ENCODE measurements at places on chromosomes 6 and 20.

DNA sequence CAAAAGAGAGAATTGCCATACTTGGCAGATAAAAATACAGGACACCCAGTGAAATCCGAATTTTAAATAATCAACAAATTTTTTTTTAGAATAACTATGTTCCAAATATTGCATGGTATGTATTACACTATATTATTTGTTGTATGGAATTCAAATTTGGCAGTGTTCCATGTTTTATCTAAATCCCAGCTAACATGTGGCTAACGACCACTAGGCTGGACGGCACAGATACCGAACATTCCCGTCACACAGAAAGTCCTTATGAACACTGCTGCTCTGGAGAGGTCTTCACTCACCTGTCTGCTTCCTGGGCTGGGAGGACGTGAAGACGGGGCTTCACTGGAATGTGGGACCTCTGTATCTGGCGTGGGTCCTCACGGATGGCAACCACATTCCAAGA lies 32.8 kb downstream of the SNX5 start:
- no peak for DNase-seq

- no peak for DNase-seq
These were observed 523.4 kb downstream of the TENT5A start for GRCh38 chr6:81228912-81229555.

- DNase-seq: peak; percentile 45
These were observed 3.1 kb upstream of the TLDC2 start for GRCh38 chr20:36872852-36873251.

DNA sequence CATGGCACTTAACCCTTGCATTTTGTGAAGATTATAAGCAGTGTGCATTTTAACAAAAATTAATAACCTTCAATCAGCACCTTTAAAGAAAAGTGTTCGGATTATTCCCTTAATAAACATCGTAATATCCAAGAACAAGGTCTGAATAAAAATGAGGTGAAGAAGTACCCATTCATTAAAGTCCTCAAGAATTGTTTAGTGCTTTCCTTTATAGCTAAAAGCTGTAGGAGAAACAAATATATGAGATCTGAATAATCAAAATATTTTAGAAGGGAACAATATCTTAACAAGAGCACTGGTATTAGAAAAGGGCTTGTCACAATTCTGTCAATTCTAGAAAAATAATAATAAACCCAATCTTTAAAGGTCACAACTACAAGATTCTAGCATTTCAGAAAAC lies 167.7 kb upstream of the SUPT3H start:
- DNase-seq: no peak

- peak; percentile 67 for DNase-seq
These were observed 17.9 kb upstream of the CST3 start for GRCh38 chr20:23655491-23656211.

- DNase-seq: peak; percentile 98
These were observed 132.2 kb downstream of the OGFRL1 start for GRCh38 chr6:71420693-71421328.

GRCh38 chr20:32902456-32903420 lies 44.0 kb downstream of the EFCAB8 start:
- peak; percentile 54 for DNase-seq

DNA sequence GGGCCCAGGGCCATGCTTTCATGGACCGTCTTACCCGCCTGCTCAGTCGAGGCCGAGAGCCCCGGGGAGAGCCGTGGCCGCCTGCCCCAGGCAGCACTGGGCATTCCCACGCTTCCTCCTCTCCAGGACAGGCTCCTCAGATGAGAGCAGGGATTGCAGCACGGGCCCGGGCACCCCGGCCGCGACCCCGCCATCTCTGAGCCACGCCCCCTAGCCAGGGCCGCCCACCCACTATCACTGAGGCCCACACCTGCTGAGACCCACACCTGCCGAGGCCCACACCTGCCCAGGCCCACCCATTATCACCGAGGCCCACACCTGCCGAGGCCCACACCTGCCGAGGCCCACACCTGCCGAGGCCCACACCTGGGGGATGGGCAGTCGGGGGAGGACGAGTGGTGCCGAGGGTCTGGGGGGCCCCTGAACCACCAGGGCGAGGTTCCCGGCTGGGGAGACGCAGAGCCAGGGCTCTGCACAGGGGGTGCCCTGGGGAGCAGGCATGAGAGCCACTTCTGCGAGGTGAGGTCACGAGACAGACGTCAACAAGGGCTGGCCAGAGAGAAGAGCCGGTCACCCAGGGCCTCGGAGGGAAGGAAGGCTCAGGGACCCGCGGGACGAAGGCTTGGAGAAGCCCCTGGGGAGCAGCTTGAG lies 235.6 kb downstream of the ERMARD start:
- no peak for DNase-seq

DNA sequence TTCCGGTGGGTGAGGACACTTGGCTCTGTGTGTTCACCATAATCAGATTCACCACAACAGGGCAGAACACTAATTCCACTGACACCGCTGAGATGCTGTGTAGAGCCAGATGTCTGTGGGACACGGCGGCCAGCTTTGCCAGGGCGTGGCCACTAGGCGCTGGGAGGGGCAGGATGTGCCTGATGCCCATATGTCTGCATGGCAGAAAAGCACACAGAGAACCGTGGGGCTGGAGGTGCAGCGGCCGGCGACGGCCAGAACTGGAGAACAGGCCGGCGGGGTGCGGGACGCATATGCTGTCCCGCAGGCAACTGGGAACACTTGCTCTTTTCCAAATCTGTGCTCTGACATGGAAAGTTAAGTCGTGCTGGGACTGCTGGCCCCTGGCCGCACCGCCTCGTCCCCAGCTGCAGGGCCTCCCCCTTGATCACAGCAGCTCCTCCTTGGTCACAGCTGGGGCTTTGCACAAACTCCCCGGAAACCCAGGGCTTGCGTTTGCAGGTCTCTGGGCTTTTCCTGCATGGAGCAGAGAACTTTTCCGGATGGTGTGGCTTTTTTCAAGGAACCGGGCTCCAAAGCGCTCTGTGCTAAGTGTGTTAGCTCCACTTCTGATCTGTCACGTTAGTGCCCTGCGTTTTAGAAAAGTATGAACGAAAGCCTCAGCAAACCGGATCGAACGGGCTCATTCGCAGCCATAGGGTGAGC lies 31.1 kb downstream of the NTSR1 start:
- peak; percentile 29 for DNase-seq

DNA sequence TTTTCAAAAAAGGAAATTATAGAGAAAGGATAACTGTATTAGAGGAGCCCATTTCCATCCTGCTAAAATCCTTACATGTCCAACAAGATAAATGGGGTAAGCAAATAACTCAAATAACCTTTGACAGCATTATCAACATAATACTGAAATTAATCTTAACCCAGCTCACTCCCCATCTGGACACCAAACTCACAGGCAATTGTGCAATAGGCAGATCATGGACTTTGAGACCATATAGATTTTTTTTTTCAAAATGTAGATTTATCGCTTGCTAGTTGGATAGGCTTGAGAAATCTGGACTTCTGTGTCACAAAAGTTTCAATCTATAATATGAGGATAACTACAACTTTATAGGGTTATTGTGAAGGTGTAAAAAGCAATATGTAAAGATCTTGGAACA lies 134.4 kb upstream of the ASCC3 start:
- no peak for DNase-seq

DNA sequence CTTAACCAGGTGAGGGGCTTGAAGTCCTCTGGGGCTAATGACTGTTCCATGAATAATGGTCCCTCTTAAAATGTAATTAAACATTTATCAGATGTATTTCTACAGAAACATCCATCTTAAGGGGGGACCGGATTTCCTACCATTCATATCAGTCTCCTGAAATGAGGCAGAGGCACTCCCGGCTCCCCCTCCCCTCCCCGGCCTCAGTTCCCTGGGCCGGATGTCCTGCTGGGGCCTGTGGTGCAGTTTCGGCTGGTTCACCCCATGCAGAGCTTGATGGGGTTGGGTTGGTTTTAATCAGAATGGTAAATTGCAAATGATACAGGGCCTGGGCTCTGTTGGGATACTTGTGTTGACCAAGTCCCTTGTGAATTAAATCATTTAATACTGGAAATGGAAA lies 349.4 kb downstream of the PREX1 start:
- DNase-seq: no peak

GRCh38 chr6:146311079-146311478 lies 232.6 kb upstream of the RAB32 start:
- no peak for DNase-seq

DNA sequence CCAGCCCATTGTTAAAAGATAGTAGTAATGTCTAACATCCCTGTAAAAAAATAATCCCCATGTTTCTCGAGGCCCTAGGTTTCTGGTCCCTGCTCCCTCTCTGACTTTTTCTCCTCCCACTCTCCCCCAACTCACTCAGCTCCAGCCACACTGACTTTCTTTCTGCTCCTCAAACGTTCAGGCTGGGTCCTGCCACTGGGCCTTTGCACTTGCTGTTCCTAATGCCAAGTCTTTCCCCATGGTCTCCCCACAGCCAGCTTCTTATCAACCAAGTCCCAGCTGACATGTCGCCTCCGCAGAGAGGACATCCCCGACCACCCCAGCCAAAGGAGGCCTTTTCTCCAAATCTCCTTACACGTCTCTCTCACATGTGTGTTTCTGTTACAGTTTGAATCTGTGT lies 21.8 kb upstream of the PTGIS start:
- DNase-seq: no peak
